ENCODE measurements at places on chromosomes 16 and 17.

- no peak for DNase-seq
Observed at GRCh38 chr16:81358860-81359259, 44.1 kb downstream of the GAN start.

GRCh38 chr17:68884888-68885287, 70.3 kb downstream of the ABCA8 start:
- DNase-seq: no peak

GRCh38 chr17:36918211-36918691, 19.0 kb upstream of the LHX1 start:
- no peak for DNase-seq

GRCh38 chr17:36994438-36994837, 45.7 kb downstream of the AATF start:
- no peak for DNase-seq

DNA sequence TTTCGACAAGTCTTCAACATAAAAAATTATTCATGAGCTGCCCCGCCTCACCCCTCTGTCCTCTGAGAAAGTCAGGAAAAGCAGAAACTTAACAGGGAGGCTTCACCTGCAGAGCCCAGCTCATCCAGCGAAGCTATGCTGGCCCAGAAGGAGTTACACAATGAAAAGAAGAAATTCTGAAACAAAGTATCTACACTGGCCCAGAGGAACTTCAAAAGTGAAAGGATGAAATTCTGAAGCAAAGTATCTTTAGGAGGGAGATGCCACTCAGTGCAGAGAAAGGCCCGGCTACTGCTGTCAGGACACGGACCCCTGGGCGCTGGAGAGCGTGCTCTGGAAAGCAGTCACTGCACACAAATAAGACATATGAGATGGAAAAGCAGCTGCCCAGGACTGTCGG, 1.6 kb downstream of the GALNS start:
- no peak for DNase-seq

- no peak for DNase-seq
Observed at GRCh38 chr17:29121442-29121841, 58.8 kb downstream of the MYO18A start.

GRCh38 chr17:40371261-40371929, 6.9 kb upstream of the GJD3 start:
- DNase-seq: no peak

DNA sequence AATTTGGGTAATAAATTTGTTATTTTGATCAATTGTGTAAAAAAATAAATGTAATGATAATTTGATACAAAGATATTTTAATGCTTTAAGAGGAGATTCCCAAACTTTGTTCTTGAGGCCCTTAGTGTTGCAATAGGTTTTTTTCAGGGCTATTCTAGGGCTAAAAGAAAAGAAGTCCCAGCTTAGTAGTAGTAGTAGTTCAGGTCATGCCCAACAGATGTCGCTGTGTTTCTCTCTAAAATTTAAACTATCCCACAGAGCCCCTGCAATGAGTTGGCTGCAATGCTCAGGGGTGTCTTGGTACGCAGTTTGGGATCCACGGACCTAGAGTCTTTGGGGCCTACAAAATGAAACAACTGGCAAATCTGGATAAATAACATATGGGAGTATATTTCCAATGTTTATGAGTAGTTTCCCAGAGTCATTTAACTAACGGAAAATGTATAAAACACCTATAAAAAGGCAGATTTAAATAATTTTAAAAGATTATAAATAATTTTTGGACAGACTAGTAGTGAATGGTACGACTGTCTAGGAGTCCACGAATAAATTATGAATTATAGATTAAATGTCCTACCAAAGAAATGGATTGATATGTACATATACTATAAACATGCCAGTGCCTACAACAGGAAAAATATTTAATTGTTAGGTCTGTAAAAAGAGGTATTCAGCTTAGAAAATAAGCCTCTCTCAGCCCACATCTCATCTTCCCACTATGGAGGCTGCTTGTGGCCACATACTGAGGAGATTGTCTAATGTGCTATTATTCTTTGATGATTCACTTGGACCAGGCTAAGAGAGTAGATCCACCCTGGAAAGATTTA, 228.5 kb upstream of the PMFBP1 start:
- DNase-seq: no peak

DNA sequence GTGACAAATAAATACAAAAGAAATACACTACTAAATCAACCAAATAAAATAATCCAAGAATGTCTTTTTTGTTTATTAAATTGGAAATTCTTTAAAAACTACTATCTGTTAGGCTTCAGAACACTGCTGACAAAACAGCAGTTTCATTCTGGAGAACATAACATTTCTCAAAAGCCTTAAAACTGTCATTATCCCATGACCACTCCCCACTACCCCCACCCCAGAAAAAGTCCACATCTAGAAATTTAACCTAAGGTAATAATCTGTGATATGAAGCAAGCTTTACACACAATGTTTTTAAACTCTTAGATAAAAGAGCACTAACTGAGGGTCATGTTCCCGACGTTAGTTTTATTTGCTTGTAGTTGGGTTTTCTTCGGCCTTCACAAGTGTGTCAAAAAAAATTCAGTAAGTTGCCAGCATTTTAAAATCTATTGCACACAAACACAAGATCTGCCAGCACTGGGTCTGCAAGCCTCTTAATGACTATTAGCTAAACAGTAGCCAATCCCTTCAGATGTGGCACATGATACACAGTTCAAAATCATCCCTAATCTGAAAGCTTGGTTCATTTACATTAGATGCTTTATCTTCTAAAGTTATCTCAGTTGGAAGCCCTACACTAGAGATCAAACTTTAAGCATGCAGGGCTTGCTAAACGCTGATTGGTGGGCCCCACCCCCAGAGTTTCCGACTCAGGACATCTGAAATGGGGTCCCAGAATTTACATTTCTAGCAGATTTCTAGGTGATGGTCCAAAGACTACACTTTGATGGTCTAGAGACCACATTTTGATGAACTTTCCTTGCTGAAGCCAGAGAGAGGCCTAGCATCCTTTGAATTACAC, 75.2 kb downstream of the KANSL1 start:
- DNase-seq: no peak

DNA sequence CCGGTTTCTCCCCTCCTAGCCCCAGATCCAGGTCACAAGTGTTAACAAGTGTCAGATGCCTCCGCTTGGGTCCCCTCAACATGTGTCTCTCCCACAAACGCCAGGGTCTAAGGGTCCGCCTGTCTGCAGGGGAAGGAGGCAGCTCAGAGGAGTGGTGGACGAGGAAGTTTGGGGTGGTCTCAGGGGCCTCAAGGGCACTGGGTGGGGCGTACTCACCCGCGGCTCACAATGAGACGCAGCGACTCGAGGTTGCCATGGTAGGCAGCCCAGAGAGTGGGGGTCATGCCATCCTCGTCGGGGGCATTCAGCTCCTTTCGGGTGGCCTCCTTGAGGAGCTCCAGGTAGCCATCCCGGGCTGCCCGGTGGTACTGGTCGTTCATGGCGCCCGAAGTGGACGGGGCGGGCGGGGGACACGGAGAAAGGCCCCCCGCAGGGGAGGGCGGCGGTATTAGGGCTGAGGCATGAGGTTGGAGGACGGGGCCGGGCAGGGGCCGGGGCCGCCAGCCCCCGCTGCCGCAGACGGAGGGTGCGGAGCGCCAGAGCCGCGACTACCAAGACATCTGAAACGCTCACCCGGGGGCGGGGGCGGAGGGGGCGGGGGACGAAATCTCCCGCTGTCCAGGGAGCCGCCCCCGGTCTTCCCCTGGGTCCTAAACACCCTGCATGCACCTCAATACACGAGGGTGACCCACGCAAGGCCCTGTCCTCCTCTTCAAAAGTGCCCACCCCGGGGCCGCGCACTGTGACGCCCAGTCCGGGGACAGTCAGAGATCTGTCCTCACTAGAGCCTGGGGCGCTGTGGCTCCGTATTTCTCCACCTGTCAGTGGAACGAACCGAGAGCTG, at the start of gene USH1G:
USH1G (minus strand) TSS at position 562 of the 844 bp plus-strand sequence; CDS start at position 380, 182 bp downstream.
- no peak for DNase-seq
